K562 (cell line): ENCODE measurements at places on chromosomes 1 and 21. TPM values are rescaled to one million over a fixed set of nuclear protein-coding genes. Genes with fewer than 3 reads are reported as not detected.

The ERICH3 gene
- polyA plus RNA-seq: not detected in 2 replicates

The IL20 gene
- not detected in 2 replicates for polyA plus RNA-seq

The C1orf185 gene
- not detected in 2 replicates for polyA plus RNA-seq

- no peak for DNase-seq
Observed at GRCh38 chr1:22503721-22504410, 52.2 kb downstream of the ZBTB40 start.

GRCh38 chr1:96233422-96233821, 488.2 kb upstream of the PTBP2 start:
- DNase-seq: no peak

DNA sequence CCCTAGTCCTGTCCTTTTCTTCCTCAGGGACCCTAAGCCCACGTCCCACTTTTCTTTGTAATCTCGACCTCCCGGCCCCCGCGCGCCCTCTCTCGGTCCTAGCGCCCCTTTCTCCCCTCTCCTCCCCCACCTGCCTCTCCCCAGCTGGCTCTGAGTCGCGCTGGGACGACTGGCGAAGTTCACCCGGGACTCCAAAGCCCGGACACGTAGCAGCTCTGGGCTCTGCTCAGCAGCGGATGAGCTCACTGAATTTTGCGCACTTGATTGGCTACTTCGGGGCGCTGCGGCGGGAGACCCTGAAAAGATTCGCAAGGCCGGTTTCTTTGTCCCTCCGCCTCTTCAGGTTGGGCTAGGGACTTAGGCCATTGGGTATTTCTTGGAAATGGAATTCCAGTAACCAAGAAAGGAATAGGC, 16.3 kb upstream of the ACKR1 start:
- DNase-seq: no peak

GRCh38 chr1:28981210-28981609, 66.8 kb downstream of the EPB41 start:
- DNase-seq: no peak

- DNase-seq: no peak
Observed at GRCh38 chr1:179883040-179883744, 1.1 kb downstream of the TOR1AIP1 start.
